CD4-positive, alpha-beta T cell treated with Interferon gamma for 1 hour (primary cell): ENCODE measurements at places on chromosomes 16 and 17.

GRCh38 chr17:44184212-44184810, 2.5 kb upstream of the TMUB2 start:
- no peak for DNase-seq

DNA sequence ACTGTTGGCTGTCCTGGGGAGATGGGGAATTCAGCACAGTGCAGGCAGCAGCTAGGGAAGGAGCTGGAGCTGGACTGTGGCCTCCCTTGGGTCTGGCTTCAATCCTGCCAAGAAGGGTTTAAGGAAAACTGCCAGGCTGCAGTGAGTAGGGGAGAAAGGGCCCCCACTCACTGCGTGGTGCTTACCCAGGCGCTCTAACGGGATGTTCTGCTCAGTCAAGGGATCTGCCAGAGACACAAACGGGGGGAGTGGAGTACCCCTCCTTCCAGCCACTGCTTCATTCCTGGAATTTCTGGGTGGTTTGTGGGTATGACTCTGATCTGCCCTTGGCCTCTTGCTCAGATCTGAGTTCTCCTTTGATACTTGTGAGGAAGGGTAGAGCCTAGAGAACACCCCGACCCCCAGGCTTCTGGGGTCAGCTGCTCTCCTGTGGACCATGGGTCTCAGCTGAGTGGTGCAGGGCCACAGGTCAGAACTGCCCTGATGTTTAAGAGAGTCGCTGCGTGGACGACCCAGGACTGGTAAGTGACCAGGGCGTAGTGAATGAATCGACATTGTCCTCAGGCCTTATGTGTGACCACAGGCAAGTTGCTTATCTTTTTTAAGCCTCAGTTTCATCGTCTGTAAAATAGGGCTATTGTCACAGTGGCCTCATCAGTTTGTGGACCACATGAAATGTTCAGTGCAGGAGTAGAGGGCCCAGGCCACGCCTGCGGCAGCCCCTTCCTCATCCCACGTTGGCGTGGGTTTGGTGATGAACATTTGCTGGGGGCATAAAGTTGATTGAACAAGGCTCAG, 9.6 kb downstream of the CRISPLD2 start:
- no peak for DNase-seq

- no peak for DNase-seq
Observed at GRCh38 chr17:39633570-39634183, 3.3 kb upstream of the STARD3 start.

- no peak for DNase-seq
Observed at GRCh38 chr16:3488801-3489200, 6.5 kb downstream of the C16orf90 start.

- DNase-seq = no peak
Observed at GRCh38 chr17:35028531-35029262, 34.8 kb downstream of the RFFL start.

DNA sequence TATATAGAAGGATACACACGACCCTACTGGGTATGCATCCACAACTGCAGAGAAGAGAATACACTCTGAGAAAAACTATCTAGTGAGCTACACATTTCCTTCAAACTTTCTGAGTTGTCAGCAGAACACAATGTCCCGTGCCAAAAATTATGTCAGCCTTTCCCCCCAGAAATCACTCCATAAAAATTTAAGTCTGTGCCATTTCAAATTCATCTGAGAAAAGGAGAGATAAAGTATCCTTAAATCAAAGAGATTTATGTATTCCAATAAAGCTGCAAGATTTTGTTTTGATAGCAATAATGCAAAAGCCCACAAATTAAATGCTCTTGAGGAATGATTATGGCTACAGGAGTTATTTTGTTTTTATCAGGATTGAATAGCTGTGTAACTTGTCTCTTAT, 760.1 kb downstream of the CDH11 start:
- DNase-seq = no peak

DNA sequence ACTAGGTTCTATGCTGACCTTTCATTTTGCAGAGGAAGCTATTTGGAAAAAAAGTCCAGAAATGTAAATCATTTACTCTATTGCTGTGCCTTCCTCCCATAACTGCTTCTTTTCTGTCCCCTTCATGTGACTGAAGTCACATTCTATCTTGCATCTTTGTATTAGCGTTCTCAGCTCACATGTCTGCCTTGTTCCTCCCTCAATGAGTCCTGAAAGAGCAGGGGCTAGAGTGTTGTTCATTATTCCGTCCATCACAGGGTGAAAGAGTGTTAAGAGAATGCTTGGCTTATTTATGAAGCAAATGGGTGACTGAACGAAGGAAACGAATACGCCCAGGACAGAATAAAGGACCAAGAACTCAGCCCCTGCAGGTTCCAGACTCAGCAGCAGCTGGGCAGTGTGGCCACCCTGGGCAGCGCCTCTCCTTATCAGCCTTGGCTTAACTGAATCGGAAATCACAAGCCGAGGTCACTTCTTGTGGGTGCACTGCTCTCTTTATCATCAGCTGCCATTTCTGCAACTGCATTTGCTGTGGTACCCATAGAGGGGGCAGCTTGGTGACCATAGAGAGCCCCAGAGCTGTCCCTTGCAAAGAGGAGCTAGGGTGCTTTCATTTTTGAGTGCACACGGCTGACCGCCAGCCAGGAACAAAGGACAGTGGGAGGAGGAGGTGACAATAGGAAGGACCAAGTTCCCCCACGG, 1.8 kb upstream of the PIK3R6 start:
- no peak for DNase-seq

DNA sequence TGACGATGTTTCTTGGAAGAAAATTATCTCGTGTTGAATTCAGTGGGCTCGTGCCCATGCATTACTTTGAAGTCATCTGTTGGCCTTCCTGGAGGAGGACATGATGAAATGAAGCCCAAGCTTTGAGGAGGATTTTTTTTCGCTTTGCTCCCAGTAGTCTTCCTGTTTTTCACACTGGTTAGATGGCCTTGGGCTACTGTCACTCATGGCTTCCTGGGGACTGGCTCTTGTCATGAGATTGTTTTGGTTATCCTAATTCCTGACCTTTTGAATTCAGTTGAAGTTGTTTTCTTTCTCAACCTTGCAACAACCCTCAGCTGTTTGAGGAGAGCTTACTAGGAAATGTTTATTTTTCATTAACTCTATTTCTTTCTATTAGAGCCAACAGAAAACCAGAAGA, 430.7 kb downstream of the HS3ST3B1 start:
- no peak for DNase-seq

DNA sequence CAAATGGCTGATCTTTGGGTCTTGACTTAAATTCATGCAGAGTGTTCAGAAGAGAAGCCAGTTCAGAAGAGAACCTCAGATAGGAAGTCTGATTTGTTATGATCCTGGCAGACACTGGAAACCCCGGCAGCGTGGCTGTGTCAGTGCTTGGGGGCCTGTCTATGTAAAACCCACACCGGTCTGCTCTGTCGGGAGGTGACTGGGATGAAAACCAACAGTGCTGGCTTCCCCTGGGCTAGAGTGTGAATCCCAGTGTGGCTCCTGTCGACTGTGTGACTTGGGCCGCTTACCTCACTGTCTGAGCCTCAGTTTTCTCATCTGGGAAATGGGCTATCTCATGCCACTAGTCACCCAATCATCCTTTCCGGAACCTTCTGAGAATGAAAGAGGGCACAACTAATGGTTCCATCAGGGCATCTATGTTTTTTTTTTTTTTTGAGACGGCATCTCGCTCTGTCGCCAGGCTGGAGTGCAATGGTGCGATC, 92.4 kb downstream of the FOXL1 start:
- DNase-seq = no peak

GRCh38 chr17:8459107-8459506, 23.4 kb downstream of the NDEL1 start:
- DNase-seq = no peak

GRCh38 chr17:75265614-75266315, 4.1 kb downstream of the MRPS7 start:
- no peak for DNase-seq

- no peak for DNase-seq
Observed at GRCh38 chr16:29922326-29922725, 3.7 kb downstream of the KCTD13 start.

DNA sequence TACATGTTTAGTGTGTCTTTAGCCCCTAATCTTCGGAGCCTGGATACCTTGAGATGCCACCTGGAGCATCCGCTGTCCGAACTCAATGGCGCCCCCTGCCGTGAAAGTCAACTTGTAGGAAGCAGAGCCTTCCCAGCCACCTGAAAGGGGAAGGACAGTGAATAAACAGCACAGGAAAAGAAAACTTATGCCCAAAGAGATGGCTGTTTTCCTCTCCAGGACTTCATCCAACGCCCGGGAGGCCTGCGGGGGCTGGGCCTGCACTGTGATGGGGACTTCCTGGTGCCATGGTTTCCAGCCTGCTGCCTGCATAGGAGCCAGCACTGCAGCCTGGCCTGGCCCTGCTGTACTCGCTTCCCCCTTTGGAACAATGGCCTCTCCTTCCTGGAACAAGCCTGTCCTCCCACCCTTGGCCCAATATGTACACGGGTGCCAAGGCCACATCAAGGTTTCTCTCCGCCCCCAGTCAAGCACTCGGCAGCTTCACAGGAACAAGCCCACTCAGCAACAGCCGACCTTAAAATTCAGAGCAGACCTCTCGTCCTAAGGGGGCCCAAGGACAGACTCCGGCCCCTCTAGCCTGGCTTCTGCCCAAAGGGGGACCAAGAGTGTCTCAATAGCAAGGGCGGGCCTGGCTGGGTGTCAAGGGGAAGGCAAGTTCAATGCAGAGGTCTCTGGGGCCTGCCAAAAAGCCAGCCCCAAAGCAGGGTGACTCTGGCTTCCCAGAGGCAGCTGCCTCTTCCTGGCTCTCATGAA, 4.5 kb upstream of the UNC13D start:
- DNase-seq = peak; percentile 60

- no peak for DNase-seq
Observed at GRCh38 chr17:67198131-67198530, 46.9 kb downstream of the HELZ start.

- no peak for DNase-seq
Observed at GRCh38 chr17:10744501-10745000, 14.7 kb upstream of the TMEM220 start.

DNA sequence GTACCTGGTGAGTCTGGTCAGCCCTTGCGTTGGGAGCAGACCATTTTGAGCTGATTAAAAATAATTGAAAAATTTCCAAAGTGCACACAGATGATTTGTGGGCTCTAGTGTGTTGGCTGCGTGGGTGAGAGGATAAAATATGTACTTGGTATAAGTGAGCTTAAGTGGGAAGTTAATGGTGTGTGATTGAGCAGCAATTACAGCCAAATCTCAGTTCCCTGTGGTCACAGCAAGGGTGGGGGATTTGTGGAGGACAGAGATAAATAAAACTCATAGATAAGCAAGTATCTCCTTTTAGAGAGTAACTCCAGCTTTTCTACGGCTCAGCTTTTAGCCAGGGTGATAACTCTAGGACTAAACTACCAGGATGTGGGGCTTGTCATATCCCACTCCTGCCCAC, 390.4 kb downstream of the UTP18 start:
- no peak for DNase-seq
